Urothelium cell line (cell line): ENCODE measurements at places on chromosomes 5 and 9.
A peak's percentile ranks its signal among the peaks of the same experiment; 100 is the strongest.

- peak; percentile 18 for DNase-seq
Observed at GRCh38 chr5:73940026-73940425, 314.0 kb downstream of the ARHGEF28 start.

- no peak for DNase-seq
Observed at GRCh38 chr5:143582869-143583268, 179.4 kb upstream of the NR3C1 start.

DNA sequence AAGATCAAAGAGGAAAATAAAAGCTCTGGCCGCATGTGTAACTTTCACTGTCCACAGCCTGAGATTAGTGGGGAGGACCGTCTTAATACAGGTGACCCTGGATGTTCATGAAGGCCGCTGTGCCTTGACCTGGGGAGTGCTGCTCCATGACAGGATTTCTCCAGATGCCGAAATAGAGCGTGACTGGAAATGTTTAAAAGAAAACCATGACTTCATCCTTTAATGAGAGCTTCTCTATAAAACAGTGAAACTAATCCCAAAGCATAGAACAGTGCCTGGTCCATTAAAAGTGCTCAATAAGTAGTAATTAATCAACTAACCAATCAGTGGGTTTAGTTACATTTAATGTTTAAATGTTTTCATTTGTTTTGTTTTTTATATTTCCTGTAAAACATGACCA, 62.7 kb downstream of the ERAP1 start:
- no peak for DNase-seq

DNA sequence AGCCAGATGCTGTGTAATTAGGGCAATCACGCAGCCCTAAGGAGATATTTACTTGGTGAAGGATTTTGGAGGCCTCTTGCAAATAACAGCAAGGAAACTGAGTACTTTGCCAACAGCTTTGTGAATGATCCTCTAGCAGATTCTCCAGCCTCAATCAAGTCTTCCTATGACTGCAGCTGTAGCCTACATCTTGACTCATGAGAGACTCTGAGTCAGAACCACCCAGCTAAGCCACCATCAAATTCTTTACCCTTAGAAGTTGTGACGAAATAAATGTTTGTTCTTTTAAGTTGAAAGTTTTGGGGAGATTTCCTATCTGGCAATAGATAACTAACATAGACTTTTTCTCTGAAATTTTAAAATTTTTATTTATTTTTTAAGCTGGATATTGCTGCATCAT, 237.6 kb upstream of the CCNH start:
- peak; percentile 6 for DNase-seq

GRCh38 chr5:133531594-133531993, 80.7 kb downstream of the FSTL4 start:
- peak; percentile 30 for DNase-seq

GRCh38 chr5:126456217-126456820, 33.1 kb downstream of the GRAMD2B start:
- no peak for DNase-seq

GRCh38 chr9:114065304-114065703, 12.8 kb downstream of the AMBP start:
- no peak for DNase-seq
